ENCODE measurements at places on chromosomes 4 and X.

DNA sequence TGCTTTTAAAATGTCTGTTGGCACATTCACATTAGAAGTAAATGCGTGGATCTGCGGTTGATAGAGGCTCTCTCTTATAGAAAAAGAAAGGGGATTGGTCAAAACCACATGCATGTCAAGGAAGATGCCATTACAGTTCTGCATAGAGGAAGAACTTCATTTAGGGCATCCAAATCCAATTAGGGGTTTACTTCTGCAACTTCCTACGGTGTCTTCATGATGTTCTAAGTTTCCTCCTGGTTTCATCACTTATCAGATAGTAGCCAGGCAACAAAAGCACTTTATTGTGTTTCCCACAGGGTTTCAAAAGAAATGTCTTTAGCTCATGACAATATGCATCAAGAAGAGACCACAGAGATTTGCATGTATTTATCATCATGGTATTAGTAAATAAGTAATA lies 136.0 kb upstream of the HPGD start:
- no peak for DNase-seq

DNA sequence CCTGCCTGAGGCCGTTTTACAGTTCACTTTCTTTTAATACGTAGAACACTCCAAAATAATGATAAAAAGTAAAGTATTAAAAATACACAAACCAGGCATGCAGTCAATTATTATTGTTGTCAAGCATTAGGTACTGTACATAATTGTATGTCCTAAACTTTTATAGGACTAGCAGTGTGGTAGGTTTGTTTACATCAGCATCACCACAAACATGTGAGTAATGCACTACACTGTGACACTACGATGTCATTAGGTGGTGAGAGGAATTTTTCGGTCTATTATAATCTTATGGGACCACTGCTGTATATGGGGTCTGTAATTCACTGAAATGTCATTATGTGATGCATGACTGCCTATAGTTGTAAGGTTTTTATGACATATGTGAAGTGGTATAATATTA lies 149.5 kb upstream of the SH3RF1 start:
- DNase-seq: no peak

DNA sequence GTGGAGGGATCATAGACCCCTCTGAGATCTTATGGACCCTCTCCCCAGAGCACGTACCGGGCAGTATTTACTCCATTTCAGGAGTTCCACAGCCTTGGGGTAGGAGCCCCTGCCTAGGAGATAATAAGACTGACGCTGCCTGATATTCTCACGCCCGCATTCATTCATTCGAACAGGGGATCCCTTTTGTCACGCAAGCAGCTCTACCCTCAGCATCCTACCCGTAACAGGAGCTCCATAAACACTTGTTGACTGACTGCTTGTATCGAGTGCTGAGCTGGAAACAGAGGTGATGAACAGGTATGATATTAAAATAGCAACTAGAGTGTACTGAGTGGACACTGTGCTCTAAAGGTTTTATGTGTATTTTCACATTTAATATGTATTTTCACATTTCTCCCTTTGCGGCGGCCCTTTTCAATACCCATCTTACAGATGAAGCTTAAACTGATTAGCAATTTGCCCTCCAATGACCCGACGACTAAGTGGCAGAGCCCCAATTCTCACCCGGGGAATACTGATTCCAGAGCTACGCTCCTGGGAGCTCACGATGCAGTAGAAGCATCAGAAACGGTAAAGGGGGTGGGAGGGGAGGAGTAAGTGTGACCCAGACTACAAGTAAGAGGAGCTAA lies 888 bp downstream of the RAB28 start:
- no peak for DNase-seq

DNA sequence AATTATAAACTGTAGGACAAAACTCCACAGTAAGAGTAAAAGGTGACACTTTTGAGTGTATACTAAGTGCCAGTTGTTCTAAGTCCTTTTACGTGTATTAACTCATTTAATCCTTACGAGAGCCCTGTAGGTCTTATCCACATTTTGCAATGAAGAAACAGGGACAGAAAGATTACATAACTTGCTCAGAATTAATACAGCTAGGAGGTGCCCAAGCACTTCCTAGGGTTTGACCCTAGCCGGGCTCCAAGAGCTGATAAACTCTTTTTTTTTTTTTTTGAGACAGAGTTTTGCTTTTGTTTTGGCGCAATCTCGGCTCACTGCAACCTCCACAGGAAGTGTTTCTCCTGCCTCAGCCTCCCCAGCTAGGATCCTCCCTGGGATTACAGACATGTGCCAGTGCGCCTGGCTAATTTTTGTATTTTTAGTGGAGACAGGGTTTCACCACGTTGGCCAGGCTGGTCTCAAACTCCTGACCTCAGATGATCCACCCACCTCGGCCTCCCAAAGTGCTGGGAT lies 110.4 kb downstream of the UBE2K start:
- no peak for DNase-seq

- no peak for DNase-seq
These were observed 9.2 kb upstream of the ANXA3 start for GRCh38 chr4:78542373-78542772.

DNA sequence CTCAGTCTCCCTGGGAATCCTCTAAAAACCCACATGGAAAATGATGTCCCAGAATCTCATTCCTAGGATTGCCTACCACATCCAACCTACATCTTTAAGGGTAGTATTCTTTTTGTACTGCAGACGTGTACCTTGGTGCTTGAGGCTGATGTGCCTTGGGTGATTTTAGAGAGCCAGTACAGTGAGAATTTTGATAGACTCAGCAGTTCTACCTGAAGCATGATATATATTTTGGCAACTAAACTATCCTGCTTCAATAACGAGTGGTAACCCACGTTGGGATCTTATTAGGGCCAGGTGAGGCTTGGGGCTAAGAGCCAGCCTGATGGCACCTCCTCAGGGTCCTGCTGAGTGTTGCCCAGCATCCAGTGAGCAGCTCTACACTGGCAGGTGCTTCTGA lies 140.4 kb downstream of the ZNF518B start:
- DNase-seq: no peak

DNA sequence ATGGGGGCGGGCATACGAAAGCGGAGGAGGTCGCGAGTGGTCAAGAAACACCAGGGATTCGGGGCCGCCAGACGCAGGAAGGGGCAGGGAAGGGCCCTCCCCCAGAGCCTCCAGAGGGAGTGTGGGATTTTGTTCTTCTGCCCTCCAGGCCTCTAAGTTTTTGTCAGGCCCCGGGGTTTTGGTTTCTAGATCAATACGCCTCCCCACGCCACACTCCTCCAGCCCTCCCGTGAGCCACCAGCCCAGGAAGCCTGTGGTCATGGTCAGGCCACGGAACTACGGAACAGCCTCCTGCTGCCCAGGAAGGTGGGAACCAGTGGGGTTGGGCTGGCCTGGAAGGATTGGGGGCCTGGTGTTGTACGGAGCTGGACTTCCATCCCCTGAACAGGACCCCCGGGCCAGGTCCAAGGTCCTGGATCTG lies 38.4 kb downstream of the CPLX1 start:
- DNase-seq: no peak

- DNase-seq: no peak
These were observed 117.6 kb upstream of the ATOH1 start for GRCh38 chr4:93710847-93711430.

GRCh38 chrX:16464369-16464768 lies 185.6 kb upstream of the S100G start:
- no peak for DNase-seq

Data from GM13976 (cell line).